ENCODE measurements at places on chromosomes 6 and 20.

- DNase-seq, result no peak
These were observed 23.1 kb downstream of the PFDN4 start for GRCh38 chr20:54231036-54231435.

GRCh38 chr6:22954749-22955385, 385.5 kb downstream of the HDGFL1 start:
- no peak for DNase-seq

GRCh38 chr6:15413466-15414234, 167.8 kb downstream of the JARID2 start:
- no peak for DNase-seq

DNA sequence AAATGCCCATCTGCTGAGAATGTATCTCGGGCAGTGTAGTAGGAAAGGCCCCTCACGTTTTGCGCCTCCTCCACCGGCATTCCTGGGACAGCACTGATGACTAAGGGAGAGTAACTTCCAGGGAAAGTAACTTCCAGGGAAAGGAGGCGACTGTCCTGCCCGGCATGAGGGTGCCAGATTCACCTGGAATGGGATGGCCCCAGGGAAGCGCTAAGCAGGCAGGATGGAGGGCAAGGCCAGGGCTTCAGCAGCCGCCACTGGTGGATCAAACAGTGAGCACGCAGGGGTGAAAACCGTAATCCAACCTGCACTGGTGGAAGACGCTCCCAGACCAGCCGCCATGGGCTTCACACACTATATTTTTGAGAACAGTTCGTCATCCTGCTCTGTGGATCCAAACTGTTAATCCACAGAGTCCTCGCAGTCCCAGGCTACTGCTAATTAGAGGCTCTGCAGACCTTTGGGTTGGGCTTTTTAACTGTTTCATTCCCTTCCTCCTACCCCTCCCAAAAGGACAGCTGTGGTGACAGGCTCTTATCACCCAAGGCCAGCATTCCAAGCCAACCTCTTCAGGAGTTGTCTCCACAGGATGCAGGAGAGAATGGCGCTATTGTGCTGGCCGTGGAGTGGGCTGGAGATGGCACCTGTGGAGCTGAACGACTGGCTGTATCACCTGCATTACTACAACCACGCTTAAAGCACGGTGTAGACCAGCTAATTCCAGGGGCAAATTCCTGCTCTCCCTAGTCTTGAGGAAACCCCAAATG, 178.9 kb downstream of the DLL1 start:
- DNase-seq, result no peak

DNA sequence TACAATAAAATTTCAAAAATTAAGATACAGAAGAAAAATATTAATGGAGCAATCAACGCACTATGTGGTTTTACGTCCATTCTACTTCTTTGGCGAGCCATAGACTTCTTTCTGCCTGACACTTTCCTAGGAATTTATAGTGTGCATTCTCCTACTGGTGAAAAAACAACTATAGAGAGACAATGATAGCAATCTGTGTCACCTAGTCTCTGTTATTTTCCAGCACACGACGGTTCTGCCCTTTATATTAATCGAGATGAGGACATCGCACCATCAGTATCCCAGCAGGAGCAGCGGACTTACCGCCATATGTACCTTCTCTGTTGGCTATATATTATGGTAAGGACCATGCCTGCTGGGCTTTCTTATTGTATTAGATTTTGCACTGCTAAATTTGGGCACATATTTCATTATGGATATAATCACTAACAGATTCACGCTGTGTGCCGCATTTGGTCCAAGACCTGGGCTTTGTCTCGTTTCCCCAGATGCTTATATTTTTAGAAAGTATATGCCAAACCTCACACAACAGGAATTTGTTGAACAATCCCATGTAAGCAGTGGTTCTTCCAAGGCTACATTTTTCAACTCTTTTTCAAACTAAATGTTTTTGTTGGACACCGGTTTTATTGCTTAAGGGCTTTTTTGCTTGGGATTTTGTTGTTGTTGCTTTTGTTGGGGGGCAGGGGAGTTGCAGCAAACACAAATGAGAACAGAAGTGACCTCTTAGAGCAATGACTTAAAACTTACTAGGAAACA, 166.4 kb downstream of the ADAT2 start:
- no peak for DNase-seq

DNA sequence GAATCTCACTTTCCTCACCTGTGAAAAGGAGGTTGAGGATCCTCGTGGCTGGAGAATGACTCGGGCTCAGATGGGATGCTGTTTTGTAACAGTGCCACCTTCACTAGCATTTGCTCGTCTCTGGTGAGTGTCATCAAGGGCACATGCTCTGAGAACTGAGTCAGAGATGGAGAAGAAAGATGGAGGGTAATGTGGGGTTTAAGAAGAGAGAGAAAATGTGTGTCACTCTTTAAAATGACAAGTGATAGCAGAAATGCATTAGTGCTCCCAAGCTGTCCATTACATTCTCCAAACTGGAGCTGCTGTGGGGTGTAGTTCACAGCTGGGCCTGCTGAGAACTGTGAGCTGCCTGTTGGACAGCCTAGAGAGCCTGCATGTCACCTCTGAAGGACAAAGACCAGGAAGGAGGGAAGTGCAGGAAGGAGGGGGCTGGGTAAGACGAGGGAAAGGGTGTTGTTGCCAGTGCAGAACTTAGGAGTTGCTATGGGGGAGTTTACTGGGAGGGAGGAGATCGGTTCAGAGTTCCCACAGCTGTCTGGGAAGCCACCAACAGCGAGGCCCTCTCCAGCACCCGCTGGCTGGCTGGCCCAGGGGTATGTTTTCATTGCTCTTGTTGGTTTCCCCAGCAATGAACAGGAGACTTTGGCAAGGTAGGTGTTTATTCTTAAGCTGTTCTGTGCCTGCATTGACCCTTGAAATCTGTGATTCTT, 19.8 kb downstream of the GMPR start:
- no peak for DNase-seq

- no peak for DNase-seq
These were observed 92.2 kb downstream of the BACH2 start for GRCh38 chr6:90204327-90205056.

- DNase-seq, result no peak
These were observed 18.6 kb upstream of the MICB start for GRCh38 chr6:31479151-31479932.

DNA sequence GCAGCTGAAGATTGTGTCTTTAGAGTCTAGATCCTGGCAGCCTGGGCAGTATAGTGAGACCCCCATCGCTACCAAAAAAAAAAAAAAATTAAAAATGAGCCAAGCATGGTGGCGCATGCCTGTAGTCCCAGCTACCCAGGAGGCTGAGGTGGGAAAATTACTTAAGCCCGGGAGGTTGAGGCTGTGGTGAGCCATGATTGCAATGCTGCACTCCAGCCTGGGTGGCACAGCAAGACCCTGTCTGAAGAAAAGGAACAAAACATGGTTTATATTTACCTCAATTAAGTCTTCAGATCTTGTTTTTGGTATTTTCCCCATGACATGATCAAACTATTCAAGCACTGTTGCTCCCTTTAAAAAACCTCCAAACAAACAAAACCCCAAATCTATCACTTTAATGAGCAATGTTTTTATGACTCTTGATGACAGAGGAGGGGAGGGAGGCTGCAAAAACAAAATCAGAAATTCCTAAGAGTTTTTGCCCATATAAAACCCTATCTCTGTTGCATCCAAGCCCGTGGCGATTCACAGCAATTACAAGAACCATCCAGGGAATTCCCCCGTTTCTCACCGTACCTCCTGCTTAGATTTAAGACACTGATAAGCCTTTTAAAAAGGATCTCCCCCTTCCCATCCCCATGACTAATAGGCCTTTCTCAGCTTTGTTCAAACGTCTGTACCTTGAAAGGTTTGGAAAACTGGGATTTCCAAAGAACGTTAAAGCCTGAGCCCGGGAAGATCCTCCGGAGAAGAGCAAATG, 259.9 kb downstream of the BMP7 start:
- no peak for DNase-seq

- DNase-seq, result no peak
These were observed 8.4 kb downstream of the HLA-E start for GRCh38 chr6:30497714-30498113.
